Stimulated activated CD4-positive, alpha-beta T cell treated with anti-CD3 and anti-CD28 coated beads, Interleukin-15, amount 100 ng/mL, for 1 hour (primary cell): ENCODE measurements at places on chromosomes 4 and X.

DNA sequence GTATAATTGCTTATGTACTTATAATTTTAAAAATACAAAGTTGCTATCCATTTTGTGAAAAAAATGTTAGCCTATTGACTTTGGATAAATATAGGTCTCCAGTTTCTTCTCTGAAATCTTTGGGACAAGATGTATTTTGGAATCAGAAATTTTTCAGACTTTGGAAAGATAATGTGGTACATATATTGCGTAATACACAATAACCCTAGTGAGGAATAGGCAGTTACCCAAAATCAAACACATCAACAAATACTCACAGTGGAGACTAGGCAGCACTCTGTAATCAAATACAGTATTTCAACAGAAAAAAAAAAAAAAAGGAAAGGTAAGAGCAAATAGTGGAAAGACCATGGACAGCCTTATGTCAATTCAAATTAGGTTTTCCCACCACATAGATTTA is 796.8 kb downstream of the ADGRL3 start:
- no peak for DNase-seq

DNA sequence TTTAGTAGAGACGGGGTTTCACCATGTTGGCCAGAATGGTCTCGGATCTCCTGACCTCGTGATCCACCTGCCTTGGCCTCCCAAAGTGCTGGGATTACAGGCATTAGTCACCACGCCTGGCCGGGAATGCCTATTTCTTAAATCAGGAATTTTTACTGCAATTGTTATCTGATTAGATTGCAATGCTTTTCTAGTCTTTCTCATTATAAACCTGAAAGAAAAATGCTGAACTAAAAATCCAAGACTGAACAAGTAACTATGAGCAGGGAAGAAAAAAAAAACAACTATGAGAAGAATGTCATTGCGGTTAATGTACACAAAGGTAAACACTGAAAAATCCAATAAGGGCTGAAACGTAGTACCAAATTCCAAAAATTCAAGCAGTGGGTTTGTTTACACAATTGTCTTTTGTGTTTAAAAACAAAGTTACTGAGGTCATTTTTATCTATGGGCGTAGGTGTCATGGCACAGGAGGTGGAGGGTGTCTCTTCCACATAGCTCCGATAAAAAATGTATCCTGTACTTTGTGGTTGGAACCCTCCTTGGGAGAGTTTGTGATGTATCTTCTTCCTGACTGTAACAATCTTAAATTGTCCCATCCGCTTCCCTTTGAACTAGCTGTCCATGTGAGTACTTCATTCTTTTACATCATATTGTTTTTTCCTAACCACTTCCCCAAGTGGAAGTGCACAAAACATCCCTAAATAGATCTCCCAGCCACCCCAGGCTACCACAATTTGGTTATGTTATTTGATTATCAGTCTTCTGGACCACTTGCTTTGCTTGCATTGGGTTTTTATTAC is 11.1 kb upstream of the TMEM156 start:
- no peak for DNase-seq

- DNase-seq = no peak
Observed at GRCh38 chr4:113849771-113850170, 88.2 kb upstream of the CAMK2D start.

DNA sequence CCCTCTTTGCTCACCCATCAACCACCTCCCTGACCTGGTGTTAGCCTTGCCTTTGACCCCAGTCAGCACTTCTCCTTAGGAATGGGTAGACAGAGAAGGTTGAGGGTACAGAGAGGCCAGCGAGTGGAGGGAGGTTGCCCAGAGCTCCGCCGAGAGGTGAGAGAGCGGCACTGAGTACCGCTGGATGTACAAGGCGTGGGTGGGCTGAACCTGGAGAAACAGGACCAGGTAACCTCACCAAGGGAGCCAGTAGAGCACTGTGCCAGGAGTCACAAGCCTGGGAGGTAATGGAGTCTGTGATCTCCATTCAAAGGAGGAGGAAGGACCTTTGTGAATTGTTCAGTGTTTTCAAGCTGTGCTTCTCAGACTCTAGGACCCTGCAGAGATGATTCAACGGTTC is 256.2 kb downstream of the EVC2 start:
- no peak for DNase-seq

DNA sequence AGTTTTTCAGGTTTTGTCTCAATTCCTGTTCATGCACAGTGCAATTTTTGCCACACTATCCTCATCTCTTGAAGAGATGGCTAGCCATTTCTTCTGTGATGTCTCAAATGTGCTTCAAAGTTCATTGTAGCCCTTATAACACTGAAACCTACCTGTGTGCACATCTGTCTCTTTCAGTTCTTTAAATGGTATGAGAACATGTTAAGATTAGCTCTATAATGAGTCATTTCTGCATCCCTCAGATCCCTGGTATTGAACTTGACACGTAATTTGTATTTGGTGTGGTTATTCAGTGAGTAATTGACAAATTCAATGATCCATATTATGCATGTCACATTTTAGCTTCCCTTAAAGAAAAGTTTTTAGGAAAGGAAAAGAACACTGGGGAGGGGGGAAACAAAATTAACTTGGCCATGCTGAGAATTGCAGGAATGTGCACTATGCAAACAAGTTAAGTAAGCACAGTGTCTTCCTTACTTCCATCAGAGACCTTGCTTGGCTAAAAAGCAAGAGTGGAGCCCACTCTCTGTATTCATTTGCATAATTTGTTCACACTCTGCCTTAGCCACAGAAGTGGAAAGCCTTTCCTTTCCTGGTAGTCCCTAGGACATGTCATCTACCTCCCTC is 659.8 kb upstream of the MAGEB2 start:
- DNase-seq = no peak

DNA sequence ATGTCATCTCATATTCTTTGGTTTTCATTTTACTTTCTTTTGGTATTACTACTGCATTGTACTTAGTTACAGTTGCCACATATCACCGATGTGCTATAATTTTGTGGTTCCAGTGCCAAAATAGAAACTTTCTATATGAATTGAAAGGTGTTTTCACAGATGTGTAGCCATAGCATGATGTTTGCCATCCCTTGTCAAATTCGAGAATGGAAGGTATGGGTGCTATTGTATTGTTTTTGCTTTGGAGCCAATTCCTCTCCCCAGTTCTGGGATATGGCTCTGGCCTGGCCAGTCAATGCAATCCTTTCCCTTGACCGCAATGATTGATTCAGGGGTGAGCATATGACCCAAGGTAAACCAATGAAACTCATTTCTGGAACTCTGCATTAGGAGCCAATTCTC is 86.2 kb upstream of the RPS6KA3 start:
- DNase-seq = no peak

DNA sequence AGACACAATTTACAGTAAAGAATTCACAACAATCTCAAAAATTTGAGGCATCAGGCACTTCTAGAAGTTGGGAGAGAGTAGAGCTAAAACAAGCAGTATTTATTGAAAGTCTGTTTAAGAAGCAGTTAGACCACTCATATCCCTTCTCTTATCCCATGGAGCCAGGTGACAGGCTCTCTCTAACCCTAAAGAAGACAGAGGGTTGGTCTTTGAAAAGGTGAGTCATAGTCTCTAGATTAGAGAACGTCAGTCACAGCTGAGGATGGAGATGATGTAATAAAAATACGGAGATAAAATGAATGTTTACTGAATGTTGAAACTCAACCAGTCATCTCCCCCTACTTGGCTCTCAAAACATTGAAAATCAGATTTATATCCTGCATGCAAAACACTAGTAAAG is 223.8 kb downstream of the CHIC2 start:
- DNase-seq = no peak

DNA sequence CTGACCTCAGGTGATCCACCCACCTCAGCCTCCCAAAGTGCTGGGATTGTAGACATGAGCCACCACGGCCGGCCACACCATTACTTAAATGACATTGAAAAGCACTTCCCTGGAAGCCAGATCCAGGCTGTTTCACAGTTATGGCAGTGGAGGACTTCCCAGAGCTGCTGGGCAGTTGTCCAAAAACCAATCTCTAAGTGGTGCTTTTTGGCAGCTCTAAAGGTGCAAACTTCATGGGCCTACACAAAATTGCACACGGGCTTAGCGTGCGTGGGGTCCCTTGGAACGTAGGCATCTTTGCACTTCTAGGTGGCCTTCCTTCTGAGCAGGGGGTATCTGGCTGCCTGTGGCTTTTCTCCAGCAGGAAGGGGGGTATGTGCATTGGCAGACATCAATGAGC is 172.3 kb downstream of the SHOX start:
- DNase-seq = no peak

DNA sequence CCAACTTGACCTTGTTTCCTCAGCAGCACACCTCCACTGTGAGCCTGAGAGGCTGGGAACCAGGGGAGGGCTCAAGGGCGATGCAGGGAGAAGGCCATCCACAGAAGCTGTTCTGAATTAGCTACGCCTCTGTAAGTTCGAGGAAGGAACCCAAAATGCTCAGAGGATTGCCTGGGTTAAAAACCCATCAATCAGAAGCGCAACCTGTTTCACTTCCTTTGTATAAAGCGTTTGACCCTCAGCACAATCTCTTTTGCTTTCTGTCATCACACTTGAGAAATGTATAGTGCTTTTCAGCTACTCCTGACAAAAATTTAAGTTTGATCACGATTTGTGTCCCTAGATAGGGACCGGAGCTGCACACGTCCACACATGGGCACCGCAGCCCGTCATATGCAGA is 48.0 kb upstream of the MAP3K15 start:
- DNase-seq = no peak

- no peak for DNase-seq
Observed at GRCh38 chr4:67699603-67700002, 1.4 kb downstream of the UBA6 start.

GRCh38 chrX:22912616-22913015 is 87.1 kb upstream of the DDX53 start:
- DNase-seq = no peak
